ENCODE measurements at places on chromosomes 2 and 18.

DNA sequence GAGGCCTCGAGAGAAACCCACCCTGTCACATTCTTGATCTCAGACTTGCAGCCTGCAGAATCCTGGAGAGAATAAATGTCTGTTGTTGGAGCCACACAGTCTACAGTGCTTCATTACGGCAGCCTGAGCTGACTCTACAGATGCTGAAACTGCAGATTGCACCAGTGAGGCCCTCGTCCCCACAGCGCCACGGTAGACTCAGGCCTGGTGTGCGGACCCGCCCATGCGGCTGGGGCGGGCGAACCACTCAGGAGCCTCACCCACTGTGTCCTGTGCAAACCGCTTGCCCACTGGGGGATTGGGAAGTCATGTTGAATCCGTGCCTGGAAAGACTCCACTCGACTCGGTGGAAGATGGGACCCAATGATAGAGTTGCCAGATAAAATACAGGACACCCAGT is 125.2 kb upstream of the COPS8 start:
- DNase-seq, result no peak

- DNase-seq, result peak; percentile 62
These were observed 36.8 kb upstream of the WIPF1 start for GRCh38 chr2:174634130-174635014.

GRCh38 chr18:59455728-59456276 is 96.7 kb upstream of the LMAN1 start:
- DNase-seq, result no peak

- peak; percentile 89 for DNase-seq
These were observed 3.0 kb upstream of the PLEK start for GRCh38 chr2:68362069-68362468.

DNA sequence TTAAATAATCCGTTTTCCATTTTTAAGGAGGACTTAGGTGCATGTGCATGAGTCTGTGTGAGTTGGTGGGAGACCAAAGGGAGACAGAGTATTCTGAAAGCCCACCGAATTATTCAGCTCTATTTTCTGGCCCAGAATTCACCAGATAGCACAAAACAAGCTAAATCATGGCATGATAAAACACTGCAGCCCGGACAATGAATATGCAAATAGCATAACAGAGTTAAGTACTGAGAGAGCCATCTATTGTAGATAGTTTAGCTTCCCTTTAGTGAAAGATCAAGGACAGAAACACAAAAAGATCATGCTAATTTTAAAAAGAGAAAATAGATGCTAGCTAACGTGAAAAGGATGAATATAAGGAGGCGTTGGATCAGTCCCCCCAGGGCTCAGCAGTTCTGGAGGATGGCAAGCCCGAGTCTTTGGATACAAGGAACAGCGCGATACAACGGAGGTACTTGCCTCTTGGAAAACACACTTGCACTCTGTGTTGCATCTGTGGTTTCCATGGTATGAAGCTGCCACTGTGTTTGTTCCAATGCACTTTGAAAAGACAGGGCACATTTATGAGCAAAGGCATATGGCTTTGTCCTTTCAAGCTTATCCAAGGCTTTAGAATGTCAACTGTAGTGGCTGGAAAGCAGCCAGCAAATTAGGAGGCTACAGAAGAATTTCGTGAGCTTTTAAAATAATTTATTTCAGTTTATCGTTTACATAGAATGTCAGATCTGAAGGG is 119.9 kb downstream of the LYPD1 start:
- no peak for DNase-seq

DNA sequence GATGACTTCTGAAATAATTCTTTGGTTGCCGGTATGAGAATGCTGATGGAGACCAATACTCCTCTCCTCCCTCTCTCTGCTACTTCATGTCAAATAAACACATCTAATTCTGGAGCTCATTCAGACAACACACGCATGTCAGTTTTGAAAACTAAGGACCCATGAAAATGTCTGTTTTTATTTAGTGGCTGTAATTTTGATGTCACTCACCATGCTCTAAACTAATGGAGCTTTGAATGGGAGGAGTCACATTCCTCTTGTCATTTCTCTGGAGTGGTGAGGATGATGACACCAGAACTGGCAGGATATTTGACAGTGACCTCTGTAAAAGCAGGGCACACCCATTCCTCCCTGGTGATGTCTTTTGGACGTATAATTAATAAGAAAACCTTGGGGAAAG is 163.0 kb downstream of the PHLPP1 start:
- DNase-seq, result no peak
